ENCODE measurements at places on chromosomes 7 and 10.

GRCh38 chr10:72692744-72692993, 726 bp downstream of the MCU start:
- DNase-seq, result no peak

- no peak for DNase-seq
Observed at GRCh38 chr10:46220872-46221538, 65.8 kb upstream of the ANTXRL start.

- DNase-seq, result no peak
Observed at GRCh38 chr7:34225193-34225592, 319.9 kb downstream of the BMPER start.

GRCh38 chr7:34806831-34807230, 148.8 kb downstream of the NPSR1 start:
- DNase-seq, result no peak

DNA sequence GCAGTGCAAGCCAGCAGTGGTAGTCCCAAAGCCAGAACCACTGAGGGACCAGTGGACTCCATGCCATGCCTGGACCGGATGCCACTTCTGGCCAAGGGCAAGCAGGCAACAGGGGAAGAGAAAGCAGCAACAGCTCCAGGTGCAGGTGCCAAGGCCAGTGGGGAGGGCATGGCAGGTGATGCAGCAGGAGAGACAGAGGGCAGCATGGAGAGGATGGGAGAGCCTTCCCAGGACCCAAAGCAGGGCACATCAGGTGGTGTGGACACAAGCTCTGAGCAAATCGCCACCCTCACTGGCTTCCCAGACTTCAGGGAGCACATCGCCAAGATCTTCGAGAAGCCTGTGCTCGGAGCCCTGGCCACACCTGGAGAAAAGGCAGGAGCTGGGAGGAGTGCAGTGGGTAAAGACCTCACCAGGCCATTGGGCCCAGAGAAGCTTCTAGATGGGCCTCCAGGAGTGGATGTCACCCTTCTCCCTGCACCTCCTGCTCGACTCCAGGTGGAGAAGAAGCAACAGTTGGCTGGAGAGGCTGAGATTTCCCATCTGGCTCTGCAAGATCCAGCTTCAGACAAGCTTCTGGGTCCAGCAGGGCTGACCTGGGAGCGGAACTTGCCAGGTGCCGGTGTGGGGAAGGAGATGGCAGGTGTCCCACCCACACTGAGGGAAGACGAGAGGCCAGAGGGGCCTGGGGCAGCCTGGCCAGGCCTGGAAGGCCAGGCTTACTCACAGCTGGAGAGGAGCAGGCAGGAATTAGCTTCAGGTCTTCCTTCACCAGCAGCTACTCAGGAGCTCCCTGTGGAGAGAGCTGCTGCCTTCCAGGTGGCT, 97.7 kb downstream of the TACC2 start:
- DNase-seq, result no peak

DNA sequence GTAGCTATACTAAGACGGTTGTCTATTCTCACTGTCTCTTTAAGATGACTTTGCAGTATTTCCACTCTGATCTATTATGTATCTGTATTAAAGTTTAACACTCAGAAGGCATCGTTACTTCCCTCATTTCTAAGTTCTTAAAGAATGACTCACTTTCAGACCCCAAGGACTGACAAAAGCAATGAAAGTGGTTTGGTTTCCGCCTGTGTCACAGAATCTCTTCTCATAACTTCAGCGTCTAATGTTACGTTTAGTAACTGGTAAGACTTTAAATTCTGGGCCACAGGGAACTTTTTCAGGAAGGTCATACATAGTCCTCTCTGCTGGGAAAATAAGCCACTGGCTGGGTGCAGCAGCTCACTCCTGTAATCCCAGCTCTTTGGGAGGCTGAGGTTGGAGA, 892.0 kb upstream of the AUTS2 start:
- no peak for DNase-seq

DNA sequence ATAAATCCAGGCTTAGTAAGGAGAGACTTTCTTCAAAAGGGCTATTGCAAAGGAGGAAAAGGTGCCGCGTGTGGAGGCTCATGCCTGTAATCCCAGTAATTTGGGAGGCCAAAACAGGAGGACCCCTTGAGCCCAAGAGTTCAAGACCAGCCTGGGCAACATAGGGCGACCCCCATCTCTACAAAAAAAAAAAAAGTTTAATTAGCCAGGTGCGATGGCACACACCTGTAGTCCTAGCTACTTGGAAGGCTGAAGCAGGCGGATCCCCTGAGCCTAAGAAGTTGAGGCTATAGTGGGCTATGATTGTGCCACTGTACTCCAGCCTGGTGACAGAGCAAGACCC, 32.2 kb downstream of the TMEM130 start:
- DNase-seq, result no peak

DNA sequence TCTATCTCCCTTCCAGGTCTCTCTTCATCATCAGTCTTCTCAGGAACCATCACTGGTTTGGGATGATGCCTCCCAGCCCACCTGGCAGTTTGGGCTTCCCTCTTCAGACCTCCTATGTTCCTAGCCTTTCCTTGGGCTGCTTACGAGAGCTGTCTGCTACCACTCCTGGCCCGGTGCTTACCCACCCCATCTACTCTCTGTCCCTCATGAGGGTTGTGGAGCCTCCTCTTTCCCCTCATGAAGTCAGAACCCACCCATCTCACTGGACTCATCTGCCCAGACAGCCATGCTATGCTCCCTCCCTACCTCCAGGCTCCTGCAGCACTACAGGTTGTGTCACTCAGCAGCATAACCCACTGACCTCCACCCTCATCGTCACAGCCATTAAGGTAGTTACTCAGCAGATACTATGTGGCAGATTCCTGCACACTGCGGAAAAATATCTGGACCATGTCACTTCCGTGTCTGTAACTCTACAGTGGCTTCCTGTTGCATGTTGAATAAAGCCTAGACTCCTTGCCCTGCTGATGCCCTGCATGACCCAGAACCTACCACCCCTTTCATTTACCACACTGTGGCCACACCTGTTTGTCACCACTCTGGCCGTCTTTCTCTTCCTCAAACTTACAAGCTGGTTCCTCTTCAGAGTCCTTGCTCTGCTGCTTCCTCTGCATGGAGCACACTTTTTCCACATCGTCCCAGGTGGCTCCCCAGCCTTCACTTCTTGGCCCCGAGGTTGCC, 2.0 kb downstream of the DBNL start:
- no peak for DNase-seq

GRCh38 chr7:2675256-2675764, 12.7 kb upstream of the AMZ1 start:
- DNase-seq, result no peak

GRCh38 chr10:9681655-9682054, 1336.0 kb upstream of the CELF2 start:
- no peak for DNase-seq

- DNase-seq, result no peak
Observed at GRCh38 chr7:2819954-2820397, 24.1 kb downstream of the GNA12 start.

DNA sequence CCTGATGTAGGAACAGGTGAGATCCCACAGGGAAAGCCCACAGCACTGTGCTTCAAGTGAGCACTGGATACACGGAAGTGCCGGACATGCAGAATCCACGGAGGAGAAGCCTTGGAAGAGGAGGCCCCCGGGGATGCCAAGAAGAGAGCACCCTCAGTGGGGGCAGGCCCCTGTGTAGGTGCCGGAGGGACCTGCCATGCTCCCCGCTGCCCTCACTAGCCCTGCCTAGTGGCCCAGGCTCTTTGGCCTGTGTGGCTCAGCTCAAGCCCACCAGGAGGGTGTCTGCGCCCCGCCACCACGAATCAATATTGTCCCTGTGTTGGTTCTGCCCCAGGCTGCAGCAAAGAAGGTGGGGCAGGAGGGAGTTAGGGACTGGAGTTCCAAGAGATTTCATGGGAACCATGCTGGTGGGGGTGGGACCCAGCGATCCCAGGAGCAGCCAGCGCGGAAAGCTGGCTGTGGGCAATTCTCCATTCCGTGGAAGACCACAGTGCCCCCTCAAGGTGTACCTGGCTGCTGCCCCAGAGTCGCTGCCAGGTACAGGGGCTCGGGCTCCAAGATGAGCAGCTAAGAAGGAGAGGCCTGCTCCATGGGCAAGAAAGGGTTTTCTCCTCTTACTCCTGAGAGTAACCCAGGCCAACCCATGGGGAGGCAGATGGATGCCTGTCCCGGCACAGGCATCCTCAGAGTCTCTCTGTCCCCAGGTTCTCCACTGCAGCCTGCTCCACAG, 34.9 kb upstream of the LEP start:
- no peak for DNase-seq

DNA sequence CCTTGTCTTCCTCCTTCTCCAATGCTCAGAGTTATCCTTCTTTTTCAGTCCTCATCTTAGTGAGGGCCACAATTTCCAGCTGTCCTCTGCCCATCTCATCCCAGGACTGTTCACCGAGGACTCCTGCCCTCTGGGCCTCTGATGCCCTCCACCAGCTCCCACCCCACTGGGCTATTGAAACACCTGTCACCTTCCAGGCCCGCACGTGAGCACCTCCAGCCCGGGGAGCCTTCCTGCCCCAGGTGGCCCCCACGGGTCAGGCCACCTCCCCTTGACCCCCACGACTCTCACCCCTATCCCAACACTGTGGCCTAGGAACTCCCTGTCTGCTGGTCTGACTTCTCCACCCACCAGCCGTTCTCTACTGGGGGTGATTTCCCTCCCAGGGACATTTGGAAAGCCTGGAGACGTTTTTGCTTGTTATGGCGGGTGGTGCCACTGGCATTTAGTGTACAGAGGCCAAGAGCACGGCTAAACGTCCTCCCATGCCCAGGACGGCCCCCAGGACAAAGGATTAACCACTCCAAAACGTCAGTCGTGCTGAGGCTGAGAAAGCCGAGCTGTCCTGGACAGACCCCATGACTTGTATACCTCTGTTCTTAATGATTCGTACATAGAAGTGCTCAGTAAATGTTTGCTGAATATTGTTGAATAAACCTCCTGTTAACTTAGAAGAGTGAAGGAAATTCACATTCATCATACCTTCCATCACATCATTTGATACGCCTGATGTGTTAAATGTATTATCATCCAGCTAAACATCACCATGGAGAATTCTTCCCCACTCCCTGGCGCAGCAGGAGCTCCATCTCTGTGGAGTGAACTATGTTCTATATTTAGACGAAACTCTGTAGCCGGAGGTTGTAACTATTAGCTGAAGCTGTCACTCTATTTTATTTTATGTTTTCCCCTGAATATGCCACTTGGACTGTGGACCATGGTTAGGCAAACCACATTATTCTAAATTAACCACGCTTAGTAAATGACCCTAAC, 270.1 kb upstream of the SHH start:
- no peak for DNase-seq

- no peak for DNase-seq
Observed at GRCh38 chr7:158810846-158811245, 18.5 kb downstream of the ESYT2 start.

DNA sequence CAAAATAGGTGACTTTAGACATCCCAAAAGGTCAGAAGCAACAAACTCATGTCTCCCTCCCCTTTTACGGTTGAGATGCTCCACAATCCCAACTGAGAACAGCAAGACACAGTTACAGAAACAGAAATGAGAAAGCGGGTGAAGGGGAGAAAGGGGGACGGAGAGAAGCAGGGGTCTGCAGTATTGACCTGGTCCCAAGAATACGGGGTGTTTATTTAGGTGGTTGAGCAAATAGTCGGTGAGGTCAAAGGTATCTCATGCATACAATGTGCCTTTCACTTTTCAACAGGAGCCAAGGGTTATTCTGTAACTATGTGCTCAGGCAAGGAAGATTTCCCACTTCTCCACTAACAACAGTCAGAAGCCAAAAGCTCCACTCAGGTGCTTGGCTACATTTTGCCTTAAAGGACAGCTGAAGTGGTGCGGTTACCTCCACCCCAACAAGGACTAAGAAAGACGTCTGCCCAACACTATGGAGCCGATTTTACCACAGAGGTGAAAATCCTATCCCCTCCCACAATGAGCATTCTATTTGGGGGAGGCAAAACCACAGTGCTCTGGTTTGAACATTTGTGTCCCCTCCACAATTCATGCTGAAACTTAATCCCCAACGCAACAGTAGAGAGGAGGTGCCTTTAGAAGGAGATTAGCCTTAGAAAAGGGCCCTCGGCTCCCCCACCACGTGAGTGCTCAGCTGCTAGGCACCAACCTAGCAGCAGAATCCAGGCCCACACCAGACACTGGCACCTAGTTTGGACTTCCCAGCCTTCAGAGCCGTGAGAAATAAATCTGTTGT, 77.9 kb downstream of the PARD3 start:
- DNase-seq, result no peak

GRCh38 chr7:103297837-103298179, 573 bp downstream of the PMPCB start:
- no peak for DNase-seq

GRCh38 chr10:124062390-124062789, 31.0 kb downstream of the CHST15 start:
- no peak for DNase-seq

GRCh38 chr10:46299536-46300369, 13.0 kb downstream of the ANTXRL start:
- no peak for DNase-seq

DNA sequence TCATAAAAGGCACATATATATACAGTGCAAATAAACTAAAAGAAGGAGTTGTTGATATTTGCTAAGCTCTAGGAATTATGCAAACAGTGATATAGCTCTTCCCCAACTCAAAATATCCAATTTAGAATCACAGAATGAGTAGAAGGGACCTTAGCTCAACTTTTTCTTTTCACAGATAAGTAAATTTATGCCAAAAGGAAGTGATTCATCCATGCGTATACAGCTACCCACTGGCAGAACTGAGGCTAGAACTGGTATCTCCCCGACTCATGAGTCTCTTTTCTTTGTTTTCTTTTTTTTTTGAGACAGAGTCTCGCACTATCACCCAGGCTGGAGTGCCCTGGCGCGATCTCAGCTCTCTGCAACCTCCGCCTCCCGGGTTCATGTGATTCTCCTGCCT, 54.2 kb upstream of the SVIL start:
- no peak for DNase-seq

- DNase-seq, result no peak
Observed at GRCh38 chr7:143882020-143882603, 19.9 kb downstream of the TCAF1 start.

Data from stimulated activated CD8-positive, alpha-beta memory T cell treated with anti-CD3 and anti-CD28 coated beads, Interleukin-2, amount 100 ng/mL, for 48 hours (primary cell).